ENCODE measurements at places on chromosomes 1 and 21.

GRCh38 chr1:99315305-99315704, 51.0 kb downstream of the PLPPR4 start:
- DNase-seq, result no peak

DNA sequence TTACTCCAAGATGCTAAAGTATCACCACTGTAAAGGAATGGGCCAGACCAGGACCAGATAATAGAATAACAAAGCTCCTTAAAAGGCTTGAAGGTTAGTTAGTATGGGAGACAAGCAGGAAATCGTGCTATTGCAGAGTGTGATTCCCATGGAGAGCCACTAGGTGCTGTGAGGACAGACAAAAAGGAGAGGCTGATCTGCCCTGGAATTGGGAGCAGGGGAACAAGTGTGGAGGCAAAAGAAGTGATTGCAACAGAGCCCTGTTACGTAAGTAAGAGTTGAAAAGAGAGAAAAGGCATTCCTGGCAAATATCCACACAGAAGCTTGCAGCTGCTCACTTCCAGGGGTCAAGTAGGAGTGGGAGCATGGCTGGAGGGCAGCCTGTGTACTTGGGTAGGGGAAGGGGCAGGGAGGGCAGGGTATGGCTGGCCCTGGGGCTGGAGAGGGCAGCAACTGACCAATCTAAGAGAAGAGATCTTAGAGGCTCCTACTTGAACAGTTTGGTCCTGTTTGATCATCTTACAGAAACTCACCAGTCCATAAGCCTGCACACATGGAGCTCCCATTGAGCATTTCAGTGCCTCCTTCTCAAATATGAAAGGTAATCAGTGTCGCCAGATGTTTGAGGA, 207.7 kb upstream of the GJB5 start:
- no peak for DNase-seq

DNA sequence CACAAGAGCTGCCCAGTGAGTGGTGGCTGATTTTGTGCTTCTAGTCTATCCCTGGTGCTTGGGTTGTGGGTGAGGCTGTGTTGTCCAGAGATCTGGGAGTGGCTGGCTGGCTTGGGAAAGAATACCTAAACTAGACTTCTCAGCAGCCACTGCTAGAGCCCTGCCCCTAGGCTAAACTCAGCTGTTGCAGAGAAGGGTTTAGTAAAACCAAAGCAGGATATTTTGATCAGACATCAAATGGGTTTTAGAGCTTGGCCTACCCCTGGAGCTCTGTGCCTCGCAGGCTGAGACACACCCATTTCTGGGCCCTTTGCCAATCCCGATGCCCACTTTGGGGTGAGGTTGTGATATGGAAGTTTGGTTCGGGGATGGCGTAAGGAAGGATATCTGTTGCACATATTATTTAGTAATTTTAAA, 88.5 kb downstream of the UCK2 start:
- DNase-seq, result no peak

- DNase-seq, result peak; percentile 49
Measured at GRCh38 chr21:25456672-25457071, 150.6 kb downstream of the MRPL39 start.

DNA sequence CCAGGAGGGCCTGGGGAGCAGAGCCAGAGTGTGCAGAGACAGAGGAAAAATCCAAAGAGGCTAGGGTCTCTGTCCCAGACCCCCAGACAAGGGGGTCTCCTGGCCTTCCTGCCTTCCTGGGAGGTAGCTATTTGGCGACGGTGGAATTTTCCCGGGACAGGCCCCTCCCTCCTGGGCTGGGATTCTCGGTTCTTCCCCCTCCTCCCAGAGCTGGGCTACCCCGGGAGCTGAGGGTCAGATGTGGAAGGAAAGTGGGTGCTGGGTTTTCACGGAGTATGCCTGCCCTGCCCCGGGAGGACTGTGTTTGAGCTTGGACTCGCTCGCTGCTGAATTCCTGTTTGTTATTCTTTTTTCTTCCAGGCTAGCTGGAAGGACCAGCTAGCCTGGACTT, 759 bp downstream of the AMPD2 start:
- DNase-seq, result no peak

GRCh38 chr1:109664671-109665070, 3.2 kb upstream of the GSTM2 start:
- DNase-seq, result no peak

GRCh38 chr1:232150770-232151548, 479.0 kb downstream of the SIPA1L2 start:
- DNase-seq, result no peak

GRCh38 chr1:89631816-89632656, 884 bp upstream of the LRRC8C start:
- DNase-seq, result no peak

DNA sequence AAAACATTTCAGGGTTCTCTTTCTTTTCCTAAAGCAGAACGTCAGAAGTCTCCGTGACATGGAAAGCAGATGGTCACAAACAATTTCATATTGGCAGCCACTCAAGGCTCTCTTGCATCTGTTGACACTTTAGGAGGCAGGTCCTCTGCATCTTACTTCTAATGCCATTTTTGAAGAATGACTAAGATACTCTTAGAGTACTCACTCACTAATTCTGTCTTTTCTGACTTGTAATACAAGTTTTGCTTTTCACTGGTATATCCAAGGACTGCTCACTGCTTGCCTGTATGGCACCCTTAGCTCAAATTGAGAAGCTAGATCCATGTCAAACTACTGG, 68.3 kb downstream of the PRRX1 start:
- DNase-seq, result no peak

- DNase-seq, result no peak
Measured at GRCh38 chr1:33322870-33323585, 2.1 kb upstream of the A3GALT2 start.

GRCh38 chr1:177809819-177810218, 160.0 kb downstream of the SEC16B start:
- no peak for DNase-seq

DNA sequence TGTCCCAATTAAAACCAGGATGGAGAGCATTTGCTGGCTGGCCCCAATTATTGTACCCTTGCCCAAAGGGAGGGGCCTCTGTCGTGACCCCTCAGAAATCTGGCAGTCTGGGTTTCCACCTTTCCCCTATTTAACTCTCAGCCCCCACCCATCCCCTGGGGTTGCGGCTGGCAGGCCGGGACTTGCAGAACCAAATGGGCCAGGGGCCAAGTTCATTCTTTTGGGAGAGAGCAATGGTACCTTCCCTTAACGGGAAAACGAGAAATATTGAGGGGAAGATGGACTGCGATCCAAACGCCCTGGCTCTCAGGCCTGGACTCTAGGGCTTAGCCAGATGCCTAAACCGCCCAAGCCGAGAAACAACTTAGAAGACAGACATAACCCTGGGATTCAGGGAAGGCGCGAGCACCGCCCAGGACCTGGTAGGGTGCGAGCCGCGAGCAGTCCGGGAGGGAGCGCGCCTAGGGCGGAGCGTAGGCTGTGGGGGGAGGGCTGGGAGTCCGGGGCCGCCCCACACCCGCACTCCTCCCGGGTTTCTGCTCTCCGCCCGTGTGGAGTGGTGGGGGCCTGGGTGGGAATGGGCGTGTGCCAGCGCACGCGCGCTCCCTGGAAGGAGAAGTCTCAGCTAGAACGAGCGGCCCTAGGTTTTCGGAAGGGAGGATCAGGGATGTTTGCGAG, at the start of gene SLC27A3:
TSS of gene SLC27A3 (plus strand) at position 628 of the 678 bp plus-strand sequence. CDS start 91 bp downstream, outside the sequence.
- no peak for DNase-seq

GRCh38 chr1:33402206-33402605, 28.7 kb downstream of the PHC2 start:
- no peak for DNase-seq

GRCh38 chr21:29194847-29195246, 64.4 kb downstream of the MAP3K7CL start:
- DNase-seq, result no peak

DNA sequence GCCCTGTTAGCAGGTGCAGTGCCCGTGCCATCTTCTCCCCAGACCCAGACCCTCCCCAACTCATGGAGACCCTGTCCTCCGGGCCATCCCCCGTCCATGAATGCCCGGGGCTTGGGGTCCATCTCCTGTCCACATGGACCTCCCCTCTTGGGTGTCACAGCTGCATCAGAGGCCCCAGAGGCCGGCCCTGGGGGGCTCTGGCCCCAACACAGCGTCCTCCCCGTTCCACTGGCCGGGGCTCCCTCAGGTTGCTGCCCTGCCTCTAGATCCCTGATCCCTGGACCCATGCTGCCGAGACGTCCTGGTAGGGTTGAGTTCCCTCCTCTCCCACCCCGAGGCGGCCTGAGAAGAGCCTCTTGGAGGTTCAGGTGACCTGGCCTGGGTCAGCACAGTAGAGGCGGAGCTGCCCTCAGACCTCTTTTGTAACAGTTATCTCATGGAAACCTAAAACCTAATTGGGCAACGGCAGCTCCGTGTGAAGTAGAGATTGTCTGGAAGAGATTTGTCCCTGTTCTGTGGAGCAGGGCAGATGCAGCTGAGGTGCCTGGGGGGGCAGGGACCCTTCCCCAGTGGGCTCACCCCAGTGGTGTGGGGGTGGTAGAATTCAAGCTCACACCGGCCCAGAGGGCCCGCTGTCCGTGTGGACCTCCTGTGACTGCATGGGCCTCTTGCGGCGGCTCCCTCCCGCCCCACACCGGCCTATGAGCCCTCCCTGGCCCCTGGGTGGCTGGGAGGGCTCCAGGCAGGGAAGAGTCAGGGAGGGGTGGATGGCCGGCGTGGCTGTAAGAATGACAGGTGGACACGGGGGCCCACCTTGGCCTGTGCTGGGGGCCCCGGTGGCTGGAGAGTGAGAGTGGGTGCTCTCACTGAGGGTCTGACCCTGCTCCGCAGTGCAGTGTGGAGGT, 56.1 kb downstream of the SKI start:
- DNase-seq, result no peak

DNA sequence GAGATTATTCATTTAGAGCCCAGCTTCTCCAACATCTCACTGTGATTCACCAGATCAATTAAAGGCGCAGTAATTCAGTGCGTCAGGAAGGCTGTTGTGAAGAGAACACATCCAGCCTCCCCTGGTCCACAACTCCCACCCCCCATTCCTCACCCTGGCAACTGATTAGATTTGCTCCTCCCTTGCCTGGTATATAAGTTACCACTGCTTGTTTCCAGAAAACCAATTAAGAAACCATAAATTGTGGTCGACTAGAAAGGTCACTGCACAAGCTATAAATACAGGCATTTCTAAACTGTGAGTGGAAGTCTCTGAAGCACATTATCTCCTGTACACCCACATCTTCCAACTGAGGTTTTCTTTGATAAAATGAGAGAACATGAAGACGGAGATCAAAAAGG, 41.9 kb downstream of the FAM163A start:
- no peak for DNase-seq

DNA sequence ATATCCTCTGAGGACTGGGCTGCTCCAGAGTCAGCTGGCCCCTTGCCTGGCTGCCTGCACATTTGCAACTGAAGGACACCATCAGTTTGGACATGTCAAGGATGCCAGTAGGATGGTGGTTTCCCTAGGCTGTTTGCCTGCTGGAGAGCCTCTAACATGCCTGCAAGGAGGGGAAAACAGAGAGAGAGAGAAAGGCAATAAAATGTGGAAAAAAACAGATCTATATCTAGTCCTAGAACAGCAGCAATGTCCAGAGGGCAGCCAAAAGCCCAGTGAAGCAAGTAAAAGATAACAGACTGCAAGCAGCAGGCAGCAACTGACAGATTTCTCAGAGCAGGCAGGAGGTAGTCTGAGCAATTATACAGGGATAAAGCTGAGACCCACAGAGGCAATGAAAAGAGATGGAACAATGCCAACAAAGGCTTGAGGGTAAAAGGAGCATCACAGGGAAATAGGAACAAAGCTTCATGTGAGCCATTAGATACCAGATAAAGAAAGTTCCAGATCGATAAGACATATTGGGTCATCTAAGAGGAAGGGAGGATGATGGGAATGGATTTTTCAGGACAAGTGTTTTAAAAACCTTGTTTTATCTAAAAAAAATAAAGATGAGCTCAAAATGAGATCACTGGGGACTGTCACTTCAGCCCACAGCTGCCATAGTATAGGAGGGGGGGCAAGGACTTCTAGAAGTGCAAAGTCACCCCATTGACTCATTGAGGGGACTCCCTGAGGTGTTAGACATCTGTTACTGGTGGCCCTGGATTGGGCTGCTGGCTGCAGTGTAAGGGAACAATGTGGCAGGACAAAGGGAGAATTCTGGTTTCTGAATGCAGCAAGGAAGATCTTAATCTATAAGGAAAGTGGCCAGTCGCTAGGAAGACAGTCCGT, 38.6 kb upstream of the GADD45A start:
- DNase-seq, result no peak

GRCh38 chr1:58739856-58740466, 40.1 kb upstream of the MYSM1 start:
- DNase-seq, result no peak

DNA sequence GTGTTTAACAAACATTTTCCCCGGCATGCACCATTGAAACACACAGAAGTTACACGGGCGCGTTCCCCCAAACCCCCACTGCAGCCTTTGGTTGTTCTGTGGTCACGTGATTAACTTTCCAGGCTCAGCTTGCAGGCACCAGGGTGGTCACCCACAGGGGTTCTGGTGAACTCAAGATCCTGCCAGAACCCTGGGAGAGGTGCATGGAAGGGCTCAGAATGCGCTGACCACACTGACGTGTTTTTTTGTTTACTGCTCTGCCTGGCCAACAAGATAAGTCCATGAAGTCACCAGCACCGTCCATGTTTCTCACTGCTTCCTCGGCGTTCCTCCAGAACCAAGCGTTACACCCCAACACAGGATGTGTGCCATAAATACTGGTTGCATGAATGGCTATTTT, 229.5 kb upstream of the VAMP3 start:
- no peak for DNase-seq

- DNase-seq, result no peak
Measured at GRCh38 chr1:223770621-223771315, 58.4 kb downstream of the CAPN2 start.

DNA sequence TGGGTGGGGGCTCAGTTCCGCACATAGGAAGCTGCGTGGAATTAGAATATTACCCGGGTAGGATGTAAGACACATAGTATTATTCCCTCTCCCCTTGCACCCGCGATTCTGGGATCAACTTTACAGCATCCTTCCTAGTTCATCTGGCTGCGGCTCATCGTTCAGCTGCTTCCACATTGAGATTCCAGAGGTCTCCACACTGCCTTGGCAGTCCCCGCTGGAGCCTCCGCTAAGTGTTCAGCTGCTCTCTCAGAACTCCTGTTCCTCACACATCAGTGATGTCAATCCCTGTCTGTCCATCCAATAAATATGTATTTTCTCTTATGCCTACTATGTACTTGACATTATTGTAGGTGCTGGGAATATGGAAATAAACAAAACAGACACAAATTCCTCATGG, 135.6 kb upstream of the SYT6 start:
- no peak for DNase-seq

GRCh38 chr1:153533689-153534201, 2.0 kb downstream of the S100A6 start:
- DNase-seq, result no peak

- no peak for DNase-seq
Measured at GRCh38 chr1:59105548-59106507, 191.1 kb upstream of the FGGY start.

- DNase-seq, result no peak
Measured at GRCh38 chr1:169648187-169648586, 18.3 kb upstream of the SELP start.

- DNase-seq, result no peak
Measured at GRCh38 chr1:79726321-79726720, 719.8 kb upstream of the ADGRL4 start.

- no peak for DNase-seq
Measured at GRCh38 chr1:181789395-181789794, 272.1 kb downstream of the ZNF648 start.

- DNase-seq, result no peak
Measured at GRCh38 chr1:116314305-116314919, 58.6 kb upstream of the ATP1A1 start.

Measured in activated T-cell treated with anti-CD3 and anti-CD28 coated beads for 24 hours (primary cell).